ENCODE measurements at places on chromosomes 3 and 15.

- no peak for DNase-seq
Measured at GRCh38 chr3:18354701-18355100, 70.4 kb downstream of the SATB1 start.

- DNase-seq: no peak
Measured at GRCh38 chr15:41985236-41986160, 13.1 kb upstream of the EHD4 start.

DNA sequence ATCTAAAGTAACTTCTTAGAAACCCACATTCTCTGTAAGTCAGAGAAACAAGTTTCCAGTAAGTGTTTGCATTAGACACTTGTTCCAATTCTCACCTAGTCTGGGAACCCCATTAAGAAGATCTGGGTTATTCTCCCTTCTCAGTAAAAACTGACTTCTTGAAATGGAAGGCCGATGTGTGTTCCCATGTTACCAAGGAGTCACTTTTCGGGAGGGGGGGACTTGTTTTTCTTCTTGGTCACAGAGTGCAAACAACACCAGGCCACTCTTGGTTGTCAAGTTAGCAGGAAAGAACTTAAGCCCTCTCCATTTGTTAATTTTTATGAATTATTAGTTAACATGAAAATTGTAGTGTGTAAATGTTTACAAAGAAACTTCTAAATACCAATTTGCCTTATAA, 55.6 kb downstream of the ITPR1 start:
- no peak for DNase-seq

- DNase-seq: no peak
Measured at GRCh38 chr15:98017150-98017964, 56.9 kb downstream of the ARRDC4 start.

- DNase-seq: no peak
Measured at GRCh38 chr15:90036806-90037510, 35.8 kb downstream of the ZNF710 start.

- DNase-seq: no peak
Measured at GRCh38 chr3:76352511-76353284, 567.3 kb upstream of the ZNF717 start.

- no peak for DNase-seq
Measured at GRCh38 chr3:48558493-48559134, 2.0 kb upstream of the PFKFB4 start.

DNA sequence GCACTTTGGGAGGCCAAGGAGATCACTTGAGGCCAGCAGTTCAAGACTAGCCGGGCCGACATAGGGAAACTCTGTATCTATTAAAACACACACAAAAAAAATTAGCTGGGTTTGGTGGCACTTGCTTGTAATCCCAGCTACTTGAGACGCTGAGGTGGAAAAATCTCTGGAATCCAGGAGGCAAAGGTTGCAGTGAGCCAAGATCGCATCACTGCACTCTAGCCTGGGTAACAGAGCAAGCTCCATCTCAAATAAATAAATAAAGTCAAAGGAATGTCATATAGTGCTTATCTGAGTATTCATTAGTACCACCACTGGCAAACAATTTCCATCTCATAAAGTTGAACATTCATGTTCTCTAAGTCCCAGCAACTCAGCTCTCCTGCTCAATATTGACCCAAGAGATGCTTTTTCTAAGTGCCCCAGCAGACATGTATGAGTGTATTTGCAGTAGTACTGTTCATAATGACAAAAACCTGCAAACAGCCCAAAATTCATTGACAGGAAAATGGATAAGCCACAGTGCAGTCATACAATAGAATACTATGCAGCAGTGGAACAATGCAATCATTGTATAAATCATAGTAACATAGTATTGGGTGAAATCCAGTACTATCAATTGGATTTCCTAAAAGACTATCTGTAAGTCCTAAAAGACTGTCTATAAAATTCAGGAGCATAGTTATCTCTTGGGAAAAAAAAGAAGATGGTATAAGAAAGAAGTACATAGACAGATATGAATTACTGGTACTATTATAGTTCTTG, 751.5 kb upstream of the LMCD1 start:
- no peak for DNase-seq

GRCh38 chr15:89828281-89829145, 13.9 kb upstream of the ANPEP start:
- peak; percentile 41 for DNase-seq

DNA sequence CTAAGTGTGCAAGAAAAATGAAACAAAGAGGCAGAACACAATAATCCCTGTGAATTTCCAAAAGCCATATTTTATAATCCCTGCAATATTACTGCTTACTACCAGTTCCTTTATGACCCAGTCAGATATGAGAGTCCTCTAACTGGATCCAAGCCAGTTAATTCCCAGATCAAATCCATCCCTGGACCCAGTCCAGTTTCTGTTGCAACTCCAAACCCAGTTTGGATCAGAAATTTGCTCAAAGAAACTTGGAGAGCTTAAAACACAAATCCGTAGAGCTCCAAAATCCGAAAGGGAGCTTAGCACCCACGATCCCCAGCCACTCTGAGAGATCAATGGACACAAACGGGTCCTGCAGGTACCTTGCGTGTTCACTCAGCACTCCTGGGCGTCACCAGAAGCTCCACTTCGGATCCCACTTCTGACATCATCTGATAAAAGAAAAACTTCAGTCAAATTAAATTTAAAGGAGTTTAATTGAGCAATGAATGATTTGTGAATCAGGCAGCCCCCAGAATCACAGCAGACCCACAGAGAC, 32.6 kb upstream of the THUMPD3 start:
- DNase-seq: no peak

DNA sequence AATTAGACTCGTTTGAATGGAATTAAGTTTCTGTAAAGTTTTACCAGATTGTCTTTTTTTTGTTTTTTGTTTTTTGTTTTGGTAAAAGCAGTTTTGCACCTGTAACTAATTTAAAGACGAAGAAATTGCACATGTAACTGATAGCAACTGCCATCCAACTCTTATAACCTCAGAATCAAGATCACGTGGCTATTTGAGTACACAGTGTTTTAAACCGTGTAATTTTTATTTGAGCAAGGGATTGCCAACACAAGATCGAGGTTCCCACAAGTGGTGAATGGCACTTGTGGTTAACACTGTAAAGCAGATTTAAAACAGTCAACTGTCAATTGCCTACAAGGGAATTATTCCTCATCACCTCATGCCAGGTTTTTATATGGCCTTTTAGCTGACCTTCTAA, 67.3 kb downstream of the PPARG start:
- DNase-seq: no peak

- DNase-seq: no peak
Measured at GRCh38 chr15:57485869-57486268, 105.8 kb upstream of the MYZAP start.

GRCh38 chr3:131731709-131732108, 228.9 kb upstream of the MRPL3 start:
- DNase-seq: no peak

GRCh38 chr3:5149306-5149880, 27.3 kb downstream of the ARL8B start:
- no peak for DNase-seq

DNA sequence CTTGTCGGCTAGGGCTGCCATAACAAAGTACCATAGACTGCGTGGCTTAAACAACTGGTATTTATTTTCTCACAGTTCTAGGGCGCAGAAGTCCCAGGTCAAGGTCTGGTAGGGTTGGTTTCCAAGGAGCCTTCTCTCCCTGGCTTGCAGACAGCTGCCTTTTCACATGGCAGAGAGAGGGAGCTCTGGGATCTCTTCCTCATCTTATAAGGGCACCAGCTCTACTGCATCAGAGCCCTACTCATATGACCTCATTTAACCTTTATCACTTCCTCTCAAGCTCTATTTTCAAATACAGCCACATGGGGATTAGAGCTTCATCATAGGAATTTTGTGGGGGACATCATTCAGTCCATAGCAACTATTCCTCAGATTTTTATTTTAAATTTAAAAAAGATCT, 17.6 kb upstream of the PAQR9 start:
- no peak for DNase-seq

GRCh38 chr3:50010959-50011358, 71.0 kb downstream of the RBM6 start:
- DNase-seq: no peak

GRCh38 chr3:188338086-188338485, 184.1 kb downstream of the LPP start:
- no peak for DNase-seq

- DNase-seq: no peak
Measured at GRCh38 chr3:148828136-148828690, 602 bp downstream of the CPB1 start.
